ENCODE measurements at places on chromosomes 3 and 15.

GRCh38 chr3:18134386-18135059, 290.6 kb downstream of the SATB1 start:
- DNase-seq = no peak

GRCh38 chr3:197397838-197398237, 99.4 kb upstream of the DLG1 start:
- DNase-seq = no peak

DNA sequence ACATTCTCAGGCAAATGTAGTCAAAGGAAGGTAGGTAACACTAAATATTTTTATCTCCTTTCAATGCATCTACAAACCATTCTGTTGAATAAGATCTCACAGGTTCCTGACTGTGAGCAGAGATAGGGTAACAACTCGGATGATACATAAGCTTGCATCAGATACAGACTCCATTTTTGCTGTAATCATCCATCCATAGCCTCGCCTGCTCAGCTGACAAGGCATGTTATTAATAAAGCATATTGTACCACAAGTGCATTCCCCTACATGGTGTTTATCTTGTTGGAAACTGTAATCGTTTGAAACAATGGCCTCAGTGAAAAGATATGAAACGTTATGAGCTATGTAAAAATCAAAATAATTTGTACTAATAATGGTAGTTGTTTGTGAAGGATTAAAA, 35.4 kb upstream of the TCF12 start:
- DNase-seq = no peak

DNA sequence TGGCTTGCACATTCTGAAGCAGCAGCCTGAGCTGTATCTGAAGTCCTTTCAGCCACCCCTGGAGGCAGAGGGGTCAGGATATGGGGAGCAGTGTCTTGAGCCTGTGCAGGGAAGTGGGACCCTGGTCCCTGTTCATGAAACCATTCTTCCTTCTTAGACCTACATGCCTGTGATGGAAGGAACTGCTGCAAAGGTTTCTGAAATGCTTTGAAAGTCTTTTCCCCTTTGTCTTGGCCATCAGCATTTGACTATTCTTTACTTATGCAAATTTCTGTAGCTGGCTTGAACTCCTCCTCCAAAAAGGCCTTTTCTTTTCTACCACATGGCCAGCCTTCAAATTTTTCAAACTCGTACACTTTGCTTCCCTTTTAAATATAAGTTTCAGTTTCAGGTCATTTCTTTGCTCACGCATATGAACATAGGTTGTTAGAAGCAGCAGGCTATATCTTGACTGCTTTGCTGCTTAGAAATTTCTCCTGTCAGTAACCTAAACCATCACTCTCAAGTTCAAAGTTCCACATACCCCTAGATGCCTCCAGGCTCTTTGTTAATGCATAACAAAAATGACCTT, 62.3 kb downstream of the GALK2 start:
- DNase-seq = no peak

GRCh38 chr15:66139591-66140207, 113.9 kb downstream of the MEGF11 start:
- no peak for DNase-seq
